ENCODE measurements at places on chromosomes 11 and 22.

GRCh38 chr22:39178206-39179111, 26.0 kb upstream of the CBX7 start:
- DNase-seq, result peak; percentile 78

GRCh38 chr22:49957826-49958365, 2.7 kb upstream of the PIM3 start:
- no peak for DNase-seq

DNA sequence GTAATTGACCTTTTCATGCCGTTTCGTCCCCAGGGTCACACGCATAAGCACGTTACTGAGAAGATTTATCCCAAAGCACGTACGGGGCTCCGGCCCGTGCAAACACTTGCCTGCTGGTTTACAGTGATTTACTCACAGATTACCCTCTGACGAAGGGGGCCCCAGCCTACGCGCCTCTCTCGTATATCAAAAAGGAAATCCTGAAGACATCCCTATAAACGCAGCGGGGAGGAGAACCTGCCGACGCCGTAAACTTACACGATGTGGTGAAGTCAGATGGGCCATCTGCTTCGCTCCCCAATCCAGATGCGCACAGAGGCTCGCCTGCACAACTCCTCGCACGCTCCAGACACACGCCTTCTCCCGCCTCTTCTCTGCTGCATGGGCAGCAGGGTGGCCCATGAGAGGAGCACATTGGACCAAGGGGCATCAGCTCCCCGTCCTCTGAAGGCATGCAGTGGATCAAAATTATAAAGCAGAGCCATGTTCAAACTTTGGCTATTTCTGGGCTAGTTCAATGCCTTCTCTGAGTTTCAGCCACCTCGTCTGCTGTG, 123.6 kb downstream of the MN1 start:
- no peak for DNase-seq

GRCh38 chr11:89347071-89347470, 144.1 kb downstream of the NOX4 start:
- no peak for DNase-seq

- DNase-seq, result no peak
Measured at GRCh38 chr11:2480874-2481220, 36.0 kb downstream of the KCNQ1 start.

DNA sequence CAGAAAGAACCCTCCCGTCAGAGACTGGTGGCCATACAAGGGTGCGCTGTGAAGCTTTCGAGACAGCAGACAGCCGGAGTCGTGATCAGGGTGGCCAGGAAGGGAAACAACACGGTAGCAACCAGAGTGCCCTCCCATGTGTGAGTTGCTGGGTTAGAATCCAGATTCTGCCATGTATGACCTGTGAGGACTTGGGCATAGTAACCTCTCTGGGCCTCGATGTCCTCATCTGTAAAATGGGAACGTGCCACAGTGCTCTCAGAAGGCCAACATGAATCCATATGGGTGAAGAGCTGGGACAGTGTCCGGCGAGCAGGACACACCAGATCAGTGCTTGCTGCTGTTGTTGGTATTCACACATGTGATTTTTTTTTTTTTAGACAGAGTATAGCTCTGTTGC, 7.6 kb upstream of the FGF3 start:
- DNase-seq, result no peak

GRCh38 chr22:38503021-38503420, 3.1 kb downstream of the DDX17 start:
- DNase-seq, result no peak

GRCh38 chr11:76230392-76230791, 24.1 kb upstream of the WNT11 start:
- no peak for DNase-seq

DNA sequence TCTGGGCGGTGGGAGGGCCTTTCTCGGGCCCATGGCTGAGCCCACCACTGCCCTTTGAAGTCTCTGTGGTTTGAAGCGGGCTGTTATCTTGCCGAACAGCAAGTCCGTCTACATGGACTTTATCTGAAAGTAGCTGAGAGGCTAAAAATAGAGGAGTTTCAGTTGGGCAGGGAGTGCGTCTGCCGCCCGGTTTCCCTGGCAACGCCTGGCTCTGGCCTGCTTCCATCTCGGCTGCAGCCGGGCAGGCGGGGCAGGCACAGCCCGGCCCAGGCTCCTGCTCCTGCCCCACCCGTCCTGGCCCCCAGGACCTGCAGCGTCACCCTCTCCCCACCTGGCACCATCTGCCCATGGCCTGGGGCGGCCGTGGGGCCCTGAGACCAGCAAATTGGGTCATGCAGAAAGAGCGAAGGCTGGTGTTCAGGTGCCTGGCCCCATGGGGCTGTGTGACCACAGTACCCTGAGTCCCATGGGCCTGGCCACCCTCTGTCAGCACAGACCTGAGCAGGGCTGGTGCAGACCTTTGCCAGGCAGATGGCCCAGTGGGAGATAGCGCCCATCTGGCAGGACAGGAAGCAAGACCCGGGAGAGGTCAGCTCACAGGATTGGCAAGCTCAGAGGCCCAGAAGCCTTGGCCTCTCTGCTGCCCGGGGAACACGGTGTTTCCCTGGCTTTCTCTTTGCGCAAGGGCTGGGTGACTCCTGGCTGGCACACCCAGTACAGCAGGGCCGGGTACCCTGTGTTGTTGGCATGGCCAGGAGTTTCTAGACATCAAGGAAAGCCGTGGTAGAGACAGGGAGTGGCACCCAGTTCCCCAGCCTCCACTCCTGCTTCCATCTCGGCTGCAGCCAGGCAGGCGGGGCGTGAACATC, 79.1 kb upstream of the KCNQ1OT1 start:
- peak; percentile 33 for DNase-seq

DNA sequence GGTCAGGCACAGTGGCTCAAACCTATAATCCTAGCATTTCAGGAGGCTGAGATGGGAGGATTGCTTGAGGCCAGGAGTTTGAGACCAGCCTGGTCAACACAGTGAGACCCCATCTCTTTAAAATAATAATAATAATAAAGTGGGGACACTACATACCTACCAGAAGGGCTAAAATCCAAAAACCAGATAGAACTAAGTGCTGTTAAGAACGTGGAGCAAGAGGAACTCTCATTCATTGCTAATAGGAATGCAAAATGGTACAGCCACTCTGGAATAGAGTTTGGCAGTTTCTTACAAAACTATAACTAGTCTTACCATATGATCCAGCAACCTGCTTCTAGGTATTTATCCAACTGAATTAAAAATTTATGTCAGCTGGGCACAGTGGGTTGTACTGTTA, 9.6 kb downstream of the CKAP5 start:
- no peak for DNase-seq

GRCh38 chr11:103649401-103649895, 387.0 kb upstream of the DDI1 start:
- no peak for DNase-seq

GRCh38 chr11:19714387-19715363, 2.0 kb downstream of the NAV2 start:
- DNase-seq, result peak; percentile 67

GRCh38 chr22:48811885-48812284, 1015.8 kb downstream of the BRD1 start:
- DNase-seq, result no peak

DNA sequence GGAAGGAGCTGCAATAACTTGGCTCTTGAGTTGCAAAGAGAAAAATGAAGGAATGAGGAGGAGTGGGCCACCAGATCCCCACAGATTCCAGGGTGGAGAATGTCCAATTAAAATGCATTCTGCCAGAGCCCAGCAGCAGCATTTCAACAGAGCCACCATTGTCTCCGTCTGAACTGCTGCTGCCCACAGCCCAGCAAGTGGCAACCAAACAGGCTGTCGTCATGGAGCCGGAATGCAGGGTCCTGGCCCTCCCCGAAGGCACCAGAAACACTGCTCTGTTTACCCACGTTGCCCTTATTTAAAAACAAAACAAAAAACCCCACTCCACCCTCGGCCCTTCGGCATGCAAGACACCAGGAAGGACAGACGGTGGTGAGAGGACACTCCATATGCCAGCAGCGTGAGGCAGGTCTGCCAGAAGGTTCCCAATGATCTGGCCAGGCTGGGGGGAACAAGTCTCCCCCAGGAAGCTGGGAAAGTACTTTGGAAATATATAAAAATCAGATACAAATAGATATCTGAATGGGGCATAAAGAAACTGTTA, 32.5 kb downstream of the PLEKHA7 start:
- no peak for DNase-seq

DNA sequence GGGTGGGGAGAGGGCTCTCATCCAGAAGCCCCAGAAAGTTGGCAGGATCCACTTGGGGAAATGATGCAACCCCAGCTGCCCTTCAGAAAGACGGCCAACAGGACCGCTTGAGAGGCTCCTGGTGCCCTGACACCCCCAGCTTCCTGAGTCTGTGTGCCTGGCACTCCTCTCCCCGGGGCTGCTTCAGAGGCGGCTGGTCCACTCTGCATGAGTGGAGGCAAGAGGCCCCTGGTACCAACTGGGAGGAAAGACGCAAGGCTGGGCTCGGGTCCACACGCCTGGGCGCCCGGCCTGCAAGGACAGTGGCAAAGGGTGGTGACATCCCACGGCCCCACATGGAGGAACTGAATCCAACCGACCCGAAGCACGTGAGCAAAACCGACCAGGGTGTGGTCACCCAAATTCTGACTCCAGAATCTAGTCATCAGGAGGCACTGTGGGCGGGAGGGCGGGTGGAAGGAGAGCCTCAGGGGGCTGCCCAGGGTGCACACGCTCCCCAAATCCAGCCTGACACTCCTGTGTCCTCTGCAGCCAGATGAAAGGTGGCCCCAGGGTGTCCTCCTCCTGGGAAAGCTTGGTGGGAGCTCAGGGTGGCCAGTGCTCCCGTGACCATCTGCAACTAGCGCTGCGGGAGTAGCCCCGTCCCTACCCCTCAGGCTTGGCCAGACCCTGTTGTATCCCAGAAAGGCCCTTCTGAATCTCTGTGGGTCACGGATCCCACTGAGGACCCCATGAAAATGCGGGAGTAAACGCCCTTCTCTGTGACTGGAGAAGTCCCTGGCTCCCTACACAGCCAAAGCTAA, 3.7 kb downstream of the RNH1 start:
- DNase-seq, result no peak

DNA sequence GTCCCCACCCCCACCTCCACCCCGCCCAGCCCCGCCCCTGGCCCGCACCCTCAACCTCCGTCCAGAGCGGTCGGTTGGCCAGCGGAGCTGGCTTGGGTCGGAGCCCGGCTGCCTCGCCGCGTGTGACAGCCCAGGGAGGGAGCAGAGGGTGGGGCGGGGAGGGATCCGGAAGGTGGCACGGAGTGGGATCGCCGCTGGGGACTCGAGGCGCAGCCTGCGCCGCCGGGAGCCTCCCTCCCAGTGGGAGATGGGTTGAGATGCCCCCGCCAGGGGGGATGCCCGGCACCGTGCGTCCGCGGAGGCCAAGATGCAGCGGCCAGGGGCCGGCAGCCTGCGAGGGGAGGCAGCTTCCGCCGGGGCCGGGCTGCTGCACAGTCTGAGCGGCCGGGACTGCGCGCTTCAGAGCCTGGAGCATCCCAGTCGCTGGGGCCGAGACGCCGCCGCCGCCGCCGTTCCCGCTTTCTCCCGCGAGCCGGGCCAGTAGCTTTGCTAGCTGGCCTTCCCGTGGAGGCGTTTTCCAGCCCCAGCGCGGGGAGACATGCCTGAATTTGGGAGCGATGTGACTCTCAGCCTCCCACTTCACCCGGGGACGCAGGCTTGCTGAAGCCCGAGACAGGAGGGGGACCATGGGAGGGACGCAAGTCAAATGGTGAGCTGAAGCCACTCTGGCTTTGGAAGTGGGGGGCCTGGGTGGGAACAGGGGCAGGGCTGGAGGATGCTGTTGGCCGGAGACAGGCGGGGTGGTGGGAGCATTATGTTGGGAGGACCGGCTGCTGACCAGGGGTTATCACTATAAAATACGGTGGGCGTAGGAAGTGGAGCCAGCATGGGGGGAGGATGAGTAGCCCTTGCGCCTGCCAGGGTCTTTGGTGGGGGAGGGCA, 40.2 kb downstream of the DIXDC1 start:
- peak; percentile 56 for DNase-seq

- no peak for DNase-seq
Measured at GRCh38 chr22:25518000-25518663, 46.3 kb upstream of the GRK3 start.

DNA sequence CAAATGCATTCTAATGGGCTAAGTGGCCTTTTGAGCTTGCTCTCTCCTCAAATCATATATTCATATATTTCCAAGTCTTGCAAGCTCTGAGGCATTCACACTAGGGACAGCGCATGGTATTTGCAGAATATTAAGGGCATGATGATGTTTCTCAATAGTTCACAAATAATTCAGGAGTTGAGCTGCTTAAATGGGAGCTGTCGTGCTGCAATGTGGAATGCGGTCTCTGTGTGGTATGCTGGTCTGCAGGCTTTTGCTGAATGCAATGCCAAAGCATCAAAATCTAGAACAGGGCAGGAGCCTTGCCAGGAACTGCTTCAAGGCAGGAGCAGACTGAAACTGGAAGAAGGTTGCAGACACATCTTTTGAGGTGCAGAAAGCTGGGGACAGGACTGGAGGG, 1060.0 kb downstream of the TBC1D22A start:
- DNase-seq, result no peak

GRCh38 chr11:90639461-90639993, 416.7 kb upstream of the CHORDC1 start:
- DNase-seq, result peak; percentile 56

GRCh38 chr11:83192606-83193245, 786 bp upstream of the ANKRD42 start:
- DNase-seq, result no peak

DNA sequence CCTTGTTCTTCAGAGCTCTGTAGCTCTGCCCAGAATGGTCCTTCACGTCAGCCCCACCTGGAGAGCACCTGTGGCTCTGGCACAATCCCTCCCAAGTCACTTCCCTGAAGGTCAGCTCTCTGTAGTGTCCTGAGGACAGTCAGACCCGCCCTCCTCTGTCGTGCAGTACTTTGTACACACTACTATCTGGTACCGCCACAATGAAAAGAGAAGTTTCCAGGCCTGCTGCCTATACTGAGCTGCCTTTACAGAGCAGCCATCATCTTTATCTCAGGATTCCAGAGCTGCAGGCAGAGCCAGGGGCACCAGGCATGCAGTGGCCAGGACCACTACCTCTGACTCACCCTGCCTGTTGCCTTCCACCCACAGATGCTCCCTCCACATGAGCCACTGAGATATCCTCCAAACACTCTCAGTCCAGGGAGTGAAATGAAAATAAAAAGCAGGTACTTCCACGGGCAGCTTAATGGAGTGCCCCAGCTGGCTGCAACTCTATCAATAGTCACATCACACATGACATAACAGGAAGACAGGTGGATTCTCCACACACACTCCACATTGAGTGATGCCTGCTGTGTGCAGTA, 7.3 kb downstream of the PACSIN2 start:
- DNase-seq, result no peak

DNA sequence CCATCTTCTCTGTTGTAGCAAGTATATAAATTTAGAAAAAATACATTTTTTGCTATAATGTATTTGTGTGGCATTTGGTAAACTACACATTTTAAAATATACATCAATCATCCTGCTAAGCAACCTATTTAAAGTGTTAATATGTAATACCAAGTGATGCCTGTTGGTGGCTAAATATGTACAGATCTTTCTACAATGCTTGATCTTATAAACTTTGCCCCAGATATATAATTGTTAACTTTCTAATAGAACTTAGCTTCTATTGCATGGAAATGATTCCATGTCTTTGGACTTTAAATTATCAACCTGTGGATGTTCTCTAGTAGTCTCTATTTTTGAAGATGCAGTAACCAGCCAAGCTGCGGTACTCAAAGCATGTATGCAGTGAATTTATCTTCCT, 1260.4 kb upstream of the RAG2 start:
- DNase-seq, result peak; percentile 4

All from PC-3 (cell line).